Eye (tissue), 1 donor: ENCODE measurements at places on chromosomes 6 and 20.

DNA sequence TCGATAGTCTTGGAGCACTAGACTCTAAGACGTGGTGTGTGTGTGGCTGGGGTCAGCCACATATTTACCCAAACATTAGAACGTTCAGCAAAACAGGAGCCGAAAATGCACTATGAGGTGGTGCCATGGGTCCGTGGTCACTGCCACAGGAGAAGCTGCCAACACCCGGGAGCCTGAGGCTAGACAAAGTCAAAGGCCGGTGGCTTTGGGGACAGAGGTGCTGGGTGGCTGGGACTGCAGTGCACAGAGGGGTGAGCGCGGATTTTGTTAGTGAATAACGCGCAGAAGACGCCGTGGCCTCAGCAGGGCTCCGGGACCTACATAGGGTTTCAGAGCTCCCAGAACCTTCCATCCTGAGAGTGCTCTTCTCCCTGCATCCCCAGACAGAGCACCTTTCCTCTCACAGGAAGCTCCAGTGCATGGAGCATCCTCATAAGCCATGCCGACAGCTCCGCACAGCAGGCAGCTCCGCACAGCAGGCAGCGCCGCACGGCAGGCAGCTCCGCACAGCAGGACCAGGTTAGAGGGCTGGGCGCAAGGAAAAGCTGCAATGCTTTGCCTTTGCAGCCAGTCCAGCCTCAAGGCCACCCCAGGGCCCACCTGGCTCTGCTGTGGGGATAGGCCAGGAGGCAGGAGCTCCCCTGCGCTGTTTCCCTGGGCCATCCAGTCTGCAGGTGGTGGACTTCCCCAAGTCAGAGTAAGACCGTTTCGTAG is 304.1 kb downstream of the TAF4 start:
- DNase-seq, result no peak

DNA sequence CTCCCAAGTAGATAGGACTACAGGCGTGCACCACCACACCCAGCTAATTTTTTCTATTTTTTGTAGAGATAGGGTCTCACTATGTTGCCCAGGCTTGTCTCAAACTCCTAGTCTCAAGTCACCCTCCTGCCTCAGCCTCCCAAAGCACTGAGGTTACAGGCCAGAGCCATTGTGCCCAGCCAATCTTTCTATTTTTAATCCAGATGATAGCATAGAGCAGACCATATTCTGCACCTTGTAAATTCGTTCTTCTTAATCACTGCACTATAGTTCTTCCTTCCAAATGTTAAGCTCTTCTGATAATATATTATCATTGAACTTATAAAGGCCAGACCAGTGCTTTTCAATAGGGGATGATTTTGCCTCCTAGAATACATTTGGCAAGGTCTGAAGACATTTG is 24.0 kb upstream of the CNKSR3 start:
- no peak for DNase-seq

- DNase-seq, result peak; percentile 44
Measured at GRCh38 chr6:79375635-79376337, 141.3 kb upstream of the HMGN3 start.

DNA sequence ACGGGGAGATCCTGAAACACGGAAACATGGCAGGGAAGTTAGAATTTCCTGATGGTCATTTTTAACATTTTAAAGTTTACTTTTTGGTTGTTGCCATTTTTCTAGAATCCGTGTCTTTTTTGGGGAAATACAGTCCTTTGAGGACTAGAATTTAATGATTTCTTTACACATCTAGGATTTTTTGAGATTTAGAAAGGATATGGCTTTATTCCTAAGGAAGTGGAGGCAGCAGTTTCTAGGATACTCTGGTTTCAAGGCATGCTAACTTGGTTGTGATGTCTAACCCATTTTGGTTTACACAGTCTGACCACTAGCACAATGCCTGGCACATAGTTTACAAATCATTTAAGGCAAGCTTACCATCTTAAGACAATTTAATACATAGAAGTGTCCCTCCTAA is 1.1 kb upstream of the ZBTB2 start:
- DNase-seq, result no peak

- no peak for DNase-seq
Measured at GRCh38 chr20:24662752-24663365, 193.4 kb downstream of the SYNDIG1 start.

DNA sequence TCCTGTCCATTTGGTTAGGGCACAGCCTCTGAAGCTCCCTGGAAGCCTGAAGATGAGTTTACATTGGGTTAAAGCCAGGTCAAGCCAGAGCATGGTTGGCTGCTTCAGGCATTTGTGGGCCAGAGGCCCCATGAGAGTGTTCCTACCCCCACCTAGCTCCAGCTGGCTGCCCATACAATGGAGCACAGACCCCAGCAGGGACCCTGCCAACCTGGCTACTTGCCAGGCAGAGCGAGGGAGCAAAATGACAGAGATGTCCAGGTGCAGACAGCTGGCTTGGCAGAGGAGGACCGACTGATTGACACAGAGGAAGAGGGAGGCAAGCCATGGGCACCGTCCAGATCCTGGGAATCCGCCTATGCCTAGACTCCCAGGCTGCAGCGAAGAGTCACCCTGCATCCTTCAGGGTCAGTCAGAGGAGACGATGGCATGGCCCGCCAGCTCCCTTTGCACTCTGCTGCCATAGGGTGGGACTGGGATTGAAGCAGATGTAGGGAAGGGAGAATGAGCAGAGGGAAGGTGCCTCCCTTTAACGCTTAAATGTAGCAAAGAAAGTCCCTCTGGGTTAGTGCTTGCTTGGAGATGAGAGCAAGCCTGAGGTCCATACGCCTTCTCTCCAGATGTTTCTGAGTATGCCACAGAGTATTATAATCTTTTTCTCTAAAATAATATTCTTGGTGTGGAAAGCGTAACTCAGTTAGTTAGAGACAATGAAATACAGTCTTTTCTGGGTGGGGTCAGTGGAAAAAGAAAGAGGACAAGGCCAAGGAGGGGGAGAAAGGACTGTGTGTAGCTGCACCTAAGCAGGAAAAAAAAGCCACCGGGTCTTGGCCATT is 77.6 kb upstream of the FYN start:
- DNase-seq, result peak; percentile 63

- peak; percentile 91 for DNase-seq
Measured at GRCh38 chr6:161748535-161749416, 474.9 kb upstream of the AGPAT4 start.

DNA sequence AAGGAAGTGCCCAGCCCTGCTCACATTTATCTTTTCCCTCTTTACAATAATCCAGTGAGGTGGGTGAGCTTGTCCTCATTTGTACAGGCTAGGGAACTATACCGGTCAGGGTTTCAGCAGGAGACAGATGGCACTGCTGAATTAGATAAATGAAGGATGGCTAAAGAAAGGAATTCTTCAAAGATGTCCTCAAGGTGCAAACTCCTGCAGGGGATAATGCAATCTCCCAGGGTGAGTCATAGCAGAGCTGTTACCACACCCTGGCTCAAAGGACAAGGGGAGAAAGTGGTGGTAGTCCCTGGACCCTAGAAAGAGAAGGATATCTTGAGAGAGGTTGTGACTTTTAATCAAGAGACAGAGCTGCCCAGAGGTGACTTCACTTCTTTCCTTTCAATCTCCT is 66.7 kb downstream of the RFPL4B start:
- DNase-seq, result no peak

- peak; percentile 95 for DNase-seq
Measured at GRCh38 chr6:131950767-131951575, at the start of gene CCN2. Gene CCN2, minus strand, starts transcription at chr6:131951372. Its CDS starts 200 bp downstream, at chr6:131951172.

DNA sequence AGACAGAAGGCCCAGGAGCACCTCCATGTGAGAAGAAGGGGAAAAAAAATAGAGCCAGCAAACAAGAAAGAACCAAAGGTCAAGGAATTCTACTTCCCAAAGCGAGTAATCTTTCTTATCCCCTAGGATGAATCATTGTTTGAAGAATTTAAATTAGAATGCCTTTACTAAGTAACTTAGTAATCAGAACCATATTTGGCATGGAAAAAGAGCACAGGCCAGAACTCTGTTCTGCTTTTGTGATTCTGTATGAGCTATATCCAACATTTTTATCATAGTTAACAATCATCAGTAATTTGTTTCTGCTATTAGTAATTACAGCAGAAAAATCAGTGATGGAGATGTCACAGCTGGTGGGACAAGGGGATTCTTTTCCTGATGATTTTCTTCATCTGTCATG is 228.8 kb upstream of the FAM83B start:
- DNase-seq, result peak; percentile 12

DNA sequence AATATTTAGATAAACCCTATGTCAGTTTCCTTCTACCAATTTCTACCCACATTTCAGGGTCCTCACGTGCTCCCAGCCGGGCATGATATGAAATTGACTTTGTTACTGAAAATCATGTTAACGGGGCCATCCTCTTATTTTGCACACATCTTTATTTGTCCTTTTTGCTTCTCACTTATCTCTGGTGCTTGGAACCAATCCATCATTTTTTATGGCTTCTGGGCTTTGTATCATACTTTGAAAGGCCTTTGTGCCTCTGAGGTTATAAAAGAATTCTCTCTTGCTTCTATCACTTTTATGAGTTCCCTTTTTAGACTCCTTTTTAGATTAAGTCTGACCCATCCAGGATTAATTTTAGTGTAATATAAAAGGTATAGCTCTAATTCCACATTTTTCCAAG is 117.1 kb upstream of the PRND start:
- no peak for DNase-seq

- DNase-seq, result no peak
Measured at GRCh38 chr6:48101290-48101689, 9.7 kb downstream of the PTCHD4 start.

DNA sequence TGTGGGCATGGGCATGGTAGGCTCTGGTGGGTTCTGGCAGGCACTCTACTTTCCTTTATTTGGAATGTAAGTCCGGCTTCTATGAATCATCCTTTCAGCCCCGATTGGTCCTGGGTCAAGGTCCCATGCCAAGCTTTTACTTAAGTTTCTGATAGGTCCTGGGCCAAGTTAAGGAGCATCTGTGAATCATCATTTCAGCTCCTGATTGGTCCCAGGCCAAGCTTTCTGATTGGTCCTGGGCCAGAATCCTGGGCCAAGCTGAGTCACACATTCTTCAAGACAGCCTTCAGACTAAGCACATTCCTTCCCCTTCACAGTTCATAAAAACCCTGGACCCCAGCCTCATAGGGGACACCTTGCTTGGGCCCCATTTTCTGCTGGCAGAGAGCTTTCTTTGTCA is 231.0 kb upstream of the EYS start:
- DNase-seq, result no peak

DNA sequence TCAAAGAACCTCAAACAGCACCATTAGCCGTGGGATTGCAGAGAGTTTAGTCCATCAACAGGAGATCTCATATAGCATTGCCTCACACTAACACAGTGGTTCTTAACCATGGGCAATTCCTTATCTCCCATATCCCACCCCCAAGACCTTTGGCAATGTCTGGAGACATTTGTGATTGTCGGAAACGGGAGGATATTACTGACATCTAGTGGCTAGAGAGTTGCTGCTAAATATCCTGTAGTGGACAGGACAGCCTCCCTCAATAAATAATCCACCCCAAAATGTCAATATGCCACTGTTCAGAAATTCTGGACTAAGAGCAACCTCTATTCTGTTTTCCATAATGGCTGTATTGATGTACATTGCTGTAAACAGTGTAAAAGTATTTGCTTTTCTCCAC is 210.1 kb upstream of the CCN2 start:
- no peak for DNase-seq

- no peak for DNase-seq
Measured at GRCh38 chr6:131250936-131251335, 115.7 kb downstream of the AKAP7 start.

DNA sequence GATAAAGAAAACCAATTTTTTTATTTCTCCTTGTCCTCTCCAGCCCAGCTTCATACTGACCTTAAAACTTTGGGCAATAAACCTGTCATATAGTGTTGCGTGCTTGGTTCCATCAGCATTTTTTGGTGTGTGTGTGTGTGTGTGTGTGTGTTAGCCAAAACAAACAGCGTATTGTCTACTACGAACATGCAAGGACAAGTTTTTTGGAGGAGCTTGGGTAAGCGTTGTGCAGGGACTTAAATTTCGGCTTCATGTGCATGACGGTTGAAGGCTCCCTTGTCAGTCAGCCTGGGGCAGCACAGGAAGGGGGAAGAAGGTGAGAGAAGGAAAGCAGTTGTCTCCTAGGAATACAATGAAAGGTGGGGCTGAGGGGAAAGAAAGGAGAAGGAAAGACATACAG is 62.0 kb upstream of the PAX1 start:
- DNase-seq, result no peak

- no peak for DNase-seq
Measured at GRCh38 chr6:134875367-134875766, 74.5 kb downstream of the ALDH8A1 start.

DNA sequence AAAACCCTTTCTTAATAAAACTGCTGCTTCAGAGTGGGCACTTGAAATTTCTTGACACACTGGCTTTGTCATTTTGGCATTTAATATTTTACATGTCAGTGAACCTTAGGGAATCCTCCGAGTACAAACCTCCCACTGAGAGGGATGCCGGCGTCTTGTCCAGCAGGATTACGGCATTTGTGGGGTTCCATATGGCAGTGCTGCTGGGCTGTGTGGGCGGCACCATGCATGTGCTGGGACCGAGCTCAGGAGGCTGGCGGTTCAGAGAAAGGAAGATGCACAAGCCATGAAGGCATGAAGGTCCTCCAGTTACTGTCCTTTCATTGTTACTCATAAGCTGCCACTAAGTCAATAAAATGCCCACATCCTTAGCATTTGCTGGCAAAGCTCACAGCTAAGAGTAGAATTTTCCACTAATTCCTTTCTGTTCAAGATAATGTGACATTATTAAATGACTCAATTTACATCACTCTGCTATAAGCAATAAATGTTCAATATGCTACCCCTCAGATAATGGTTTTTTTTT is 61.4 kb downstream of the LY86 start:
- DNase-seq, result no peak

DNA sequence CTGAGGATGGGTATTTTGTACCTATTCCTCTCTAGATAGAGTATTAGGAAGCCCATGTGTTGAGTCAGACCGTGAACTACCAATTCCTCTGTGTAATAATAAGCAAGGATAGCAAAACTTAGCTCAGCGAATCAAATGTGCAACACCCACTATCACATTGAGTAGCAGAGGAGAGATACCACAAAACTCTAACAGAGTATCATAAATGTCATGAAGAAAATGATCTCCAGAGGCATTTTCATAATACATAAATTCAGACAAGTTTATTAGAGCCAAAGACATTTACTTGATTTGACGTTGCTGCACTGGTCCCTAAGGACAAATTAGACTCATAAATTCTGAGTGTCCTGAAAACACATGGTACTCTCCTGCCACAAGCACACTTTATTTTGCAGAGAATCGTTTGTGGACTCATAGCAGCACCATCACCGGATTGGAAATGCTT is 245.2 kb downstream of the HAO1 start:
- no peak for DNase-seq
